SJCRH30 (cell line): ENCODE measurements at places on chromosomes 7 and 10.

GRCh38 chr10:4189281-4189680 is 404.3 kb upstream of the KLF6 start:
- no peak for DNase-seq

DNA sequence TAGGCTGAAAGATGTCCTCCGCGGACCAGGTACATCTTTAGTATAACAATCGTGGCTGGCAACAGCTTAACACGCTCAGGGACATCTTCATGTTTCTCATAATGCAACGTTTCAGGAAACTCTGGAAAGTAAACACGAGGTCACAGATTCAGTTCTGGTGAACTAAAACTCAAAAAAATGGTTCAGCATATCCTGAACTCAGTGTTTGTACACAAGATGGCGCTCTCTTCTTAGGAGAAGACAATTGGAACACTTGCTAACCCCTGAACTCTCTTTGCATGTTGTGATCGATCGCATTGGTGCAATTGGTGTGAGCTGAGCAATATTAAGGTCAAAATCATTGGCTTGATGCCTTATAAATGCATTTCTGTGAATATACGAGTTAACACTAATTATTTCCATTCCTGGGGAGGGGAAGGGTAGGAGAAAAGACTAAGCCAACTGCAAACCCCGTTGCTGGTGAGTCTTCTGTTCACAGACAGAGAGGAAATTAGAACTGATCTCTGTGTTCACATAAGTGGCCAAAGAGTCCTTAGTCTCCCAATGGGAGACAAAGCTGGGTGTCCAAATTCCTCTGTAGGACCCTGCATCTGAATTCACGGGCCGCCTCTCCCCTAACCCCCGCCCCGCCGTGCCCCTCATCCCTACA is 52.6 kb upstream of the FAM180A start:
- DNase-seq: peak; percentile 83

- DNase-seq: no peak
These were observed 153.3 kb downstream of the LRRC4 start for GRCh38 chr7:127877951-127878350.

DNA sequence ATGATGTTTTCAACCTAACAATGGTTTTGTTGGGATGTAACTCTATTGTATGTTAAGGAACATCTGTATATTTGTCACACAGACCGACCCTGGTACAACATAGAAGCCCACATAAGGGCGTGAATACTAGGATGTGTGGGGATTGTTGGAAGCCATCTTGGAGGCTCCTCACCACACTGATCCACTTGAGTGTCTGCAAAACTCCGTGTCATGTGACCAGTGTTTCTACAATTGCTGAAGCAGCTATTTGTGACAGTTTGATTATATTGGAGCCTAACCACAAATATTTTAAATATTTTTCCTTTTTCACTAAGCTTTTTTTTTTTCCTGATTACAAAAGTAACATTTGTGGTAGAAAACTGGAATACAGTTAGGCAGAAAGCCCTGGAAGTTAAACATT is 27.9 kb downstream of the RALA start:
- DNase-seq: no peak

DNA sequence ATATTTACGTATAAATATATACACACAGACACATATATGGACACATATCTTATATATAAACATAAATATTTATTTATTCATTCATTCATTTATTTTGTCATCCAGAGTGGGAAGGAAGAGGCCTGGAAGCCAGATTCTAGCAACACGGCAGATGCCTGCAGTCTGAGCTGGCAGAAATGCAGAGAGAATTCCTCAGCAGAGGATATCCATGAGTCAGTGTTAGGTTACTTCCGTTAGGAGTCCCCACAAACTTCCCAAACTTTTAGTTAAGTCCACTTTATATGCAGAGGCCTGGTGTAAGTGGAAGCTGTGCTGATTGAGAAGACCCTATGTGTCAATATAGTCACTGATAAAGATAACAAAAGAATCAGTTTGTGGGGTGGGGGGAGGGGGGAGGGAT is 89.6 kb downstream of the PPP1R17 start:
- DNase-seq: no peak

- DNase-seq: no peak
These were observed 31.4 kb downstream of the ZAN start for GRCh38 chr7:100764841-100765240.

GRCh38 chr7:27826357-27826756 is 86.4 kb downstream of the TAX1BP1 start:
- no peak for DNase-seq

DNA sequence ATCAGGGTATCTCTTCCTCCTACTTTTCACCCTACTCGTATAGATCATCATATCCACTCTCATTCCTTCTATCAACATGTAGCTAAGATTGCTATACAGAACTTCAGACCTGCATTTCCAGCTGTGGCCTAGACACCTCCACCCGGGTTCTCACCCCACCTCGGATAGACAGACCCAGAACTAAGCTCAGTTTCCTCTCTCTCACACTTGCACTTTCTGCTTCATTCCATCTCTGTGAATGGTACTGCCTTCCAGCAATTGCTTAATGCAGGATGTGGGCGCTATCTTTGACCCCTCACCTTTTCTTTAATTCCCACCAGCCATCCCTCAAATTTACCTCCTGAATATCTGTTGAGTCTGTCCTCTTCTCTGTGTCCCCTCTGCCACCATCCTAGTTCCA is 35.7 kb downstream of the AGK start:
- no peak for DNase-seq

GRCh38 chr7:148481971-148482626 is 108.5 kb upstream of the C7orf33 start:
- no peak for DNase-seq

- DNase-seq: no peak
These were observed 214.8 kb downstream of the DGKB start for GRCh38 chr7:14687777-14688176.

GRCh38 chr10:111093741-111094380 is 17.0 kb downstream of the ADRA2A start:
- no peak for DNase-seq

- DNase-seq: no peak
These were observed 327.3 kb downstream of the INHBA start for GRCh38 chr7:41375582-41375981.
